NCI-H1105 treated with DMSO at 0.1 percent for 48 hours (cell line): ENCODE measurements at places on chromosomes 2 and 18.

- DNase-seq = no peak
Observed at GRCh38 chr2:224293976-224294375, 107.9 kb downstream of the FAM124B start.

DNA sequence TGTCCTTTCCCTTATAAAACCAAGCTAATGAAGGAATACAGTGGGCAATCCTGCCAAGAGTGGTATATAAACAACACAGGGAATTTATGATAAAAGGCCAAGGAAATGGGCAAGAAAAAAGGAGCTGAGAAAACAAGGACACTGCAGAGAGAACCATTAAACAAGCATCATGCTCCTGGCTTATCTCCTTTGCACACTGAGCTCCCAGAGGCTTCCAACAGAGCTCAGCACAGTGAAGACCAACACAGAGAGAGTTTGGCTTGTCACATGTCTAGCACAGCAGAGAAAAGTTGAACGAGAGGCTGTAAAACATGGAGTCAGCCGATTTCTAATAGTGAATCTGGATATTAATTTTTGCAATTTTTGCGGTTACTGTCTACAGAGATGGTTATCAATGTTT, 68.0 kb upstream of the KLF7 start:
- no peak for DNase-seq

- no peak for DNase-seq
Observed at GRCh38 chr2:46802665-46803546, 112.7 kb downstream of the MCFD2 start.

DNA sequence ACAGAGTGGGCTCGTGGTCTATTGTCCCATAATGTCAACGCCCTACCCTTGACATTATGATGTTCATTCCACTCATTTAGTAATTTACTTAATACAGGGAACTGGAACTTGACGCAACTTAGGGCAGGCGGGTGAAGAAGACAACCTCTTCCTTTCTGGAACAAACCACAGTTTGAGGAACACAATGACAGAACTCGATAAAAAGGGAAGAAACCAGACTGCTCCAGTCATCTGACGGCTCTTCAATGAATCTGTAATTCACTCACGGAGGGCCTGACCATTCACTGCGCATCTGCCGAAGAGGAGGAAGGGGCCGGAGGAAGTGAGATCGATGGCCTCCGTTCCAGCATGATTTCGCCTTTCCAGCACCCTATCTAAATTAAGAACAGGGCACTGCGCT, 83.2 kb downstream of the BCL2 start:
- DNase-seq = no peak

DNA sequence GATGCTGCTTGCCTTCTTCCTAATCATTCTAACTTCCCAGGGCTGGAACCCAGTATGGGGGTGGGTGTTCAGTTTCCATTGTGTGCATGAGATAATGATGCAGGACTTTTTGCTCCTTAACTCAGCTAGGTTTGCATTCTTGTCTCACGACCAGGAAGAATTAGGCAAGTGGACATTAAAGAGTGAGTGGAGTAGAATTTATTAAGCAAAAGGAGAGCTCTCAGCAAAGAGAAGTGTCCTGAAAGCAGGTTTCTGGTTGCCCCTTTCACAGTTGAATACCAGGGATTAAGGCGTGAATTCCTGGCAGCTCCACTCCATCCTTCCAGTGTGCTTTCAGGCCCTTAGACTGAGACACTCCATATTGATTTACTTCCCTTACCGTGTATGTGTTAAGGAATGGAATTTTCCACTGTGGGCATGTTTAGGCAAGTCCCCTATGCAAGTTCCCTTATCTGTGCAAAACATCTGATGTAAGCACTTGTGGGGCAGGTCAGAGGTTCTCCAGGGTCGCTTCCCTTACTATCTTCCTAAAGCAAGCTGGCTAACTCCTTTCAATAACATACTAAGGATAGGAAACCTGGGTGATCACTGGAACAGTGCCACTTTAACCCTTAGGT, 126.5 kb downstream of the GPR39 start:
- DNase-seq = no peak

DNA sequence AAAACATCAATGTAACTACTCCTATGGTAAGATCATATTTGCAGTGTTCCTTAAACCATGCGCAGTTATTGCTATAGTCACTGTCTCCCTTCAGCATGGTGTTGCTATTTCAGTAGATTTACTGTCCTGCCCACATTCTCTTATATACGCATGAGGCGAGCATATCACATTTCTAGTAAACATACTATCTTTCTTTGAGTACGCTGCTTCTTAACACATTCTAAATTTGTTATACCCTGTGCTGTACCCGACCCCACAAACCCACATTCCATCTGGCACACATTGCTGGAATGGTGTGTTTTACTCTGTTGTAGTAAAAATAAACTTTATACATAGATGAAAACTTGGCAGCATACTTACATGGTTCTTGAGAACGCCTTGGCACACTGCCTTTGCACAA, 163.3 kb downstream of the QPCT start:
- no peak for DNase-seq

GRCh38 chr2:159124931-159125467, 156.6 kb downstream of the TANC1 start:
- DNase-seq = no peak

DNA sequence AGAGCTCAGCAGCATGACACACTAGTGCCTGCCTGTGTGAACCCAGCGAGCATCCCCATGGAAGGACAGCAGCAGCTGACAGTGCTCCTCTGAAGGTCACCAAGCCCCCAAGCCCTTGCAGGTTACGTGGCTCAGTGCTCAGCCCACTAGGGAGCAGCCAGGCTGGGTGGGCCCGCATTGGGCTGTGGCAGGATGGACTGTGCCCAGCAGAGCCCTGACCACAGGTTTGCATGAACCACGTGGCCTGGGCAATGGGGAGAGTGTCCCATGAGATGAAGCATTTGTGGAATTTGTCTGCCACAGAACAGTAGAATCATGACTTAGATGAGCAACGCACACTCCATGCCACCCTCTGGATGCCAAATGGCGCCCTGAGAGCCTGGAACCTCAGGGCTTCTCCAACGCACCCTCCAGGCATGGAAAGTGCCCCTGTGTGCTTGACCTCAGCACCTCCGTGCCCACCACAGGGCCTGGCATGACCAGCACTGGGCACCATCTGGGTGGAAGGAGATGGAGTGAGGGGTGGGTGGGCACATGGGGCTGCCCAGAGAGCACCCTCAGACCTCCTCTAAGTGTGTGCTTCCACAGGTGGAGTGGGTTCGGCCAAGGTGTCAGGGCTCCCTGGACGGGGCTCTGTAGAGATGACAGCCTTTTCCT, 216.1 kb upstream of the RAB6C start:
- DNase-seq = no peak

GRCh38 chr2:191691016-191691735, 13.2 kb downstream of the NABP1 start:
- peak; percentile 47 for DNase-seq

DNA sequence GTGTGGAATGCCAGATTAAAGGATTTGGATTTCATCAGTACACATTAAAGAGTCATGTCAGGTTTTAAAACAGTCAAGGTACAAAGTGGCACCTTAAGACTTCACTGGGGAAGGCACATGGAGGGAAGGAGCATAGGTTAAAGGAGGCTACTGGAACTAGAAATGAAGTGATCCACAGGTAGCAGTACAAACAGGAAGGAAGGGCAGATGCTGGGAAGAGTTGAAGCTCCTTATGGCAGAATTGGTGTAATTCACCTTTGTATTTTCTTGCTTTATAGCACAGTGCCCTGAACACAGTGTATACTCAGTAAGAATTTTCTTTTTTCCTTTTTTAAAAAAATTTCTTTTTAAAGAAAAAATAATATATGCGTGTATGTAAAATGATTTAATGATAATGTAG, 177.1 kb downstream of the BABAM2 start:
- no peak for DNase-seq

DNA sequence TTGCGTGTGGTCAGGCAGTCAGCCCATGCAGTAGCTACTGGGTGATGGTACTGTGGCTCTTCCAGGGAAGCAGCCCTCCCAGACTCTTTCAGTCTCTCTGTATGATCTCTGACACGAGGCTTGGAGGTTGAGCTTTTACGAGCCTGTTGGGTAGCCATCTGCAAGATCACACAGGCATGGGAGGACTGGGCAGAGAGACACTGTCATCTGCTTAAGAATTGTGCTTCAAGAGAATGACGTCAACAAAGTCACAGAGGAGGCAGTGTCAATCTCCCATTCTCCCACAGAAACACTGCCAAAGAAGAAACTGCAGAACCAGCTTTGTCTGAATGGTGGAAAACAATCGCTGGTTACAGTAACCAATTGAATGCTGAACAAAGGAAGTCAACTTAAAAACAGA, 78.4 kb upstream of the MC2R start:
- DNase-seq = no peak

DNA sequence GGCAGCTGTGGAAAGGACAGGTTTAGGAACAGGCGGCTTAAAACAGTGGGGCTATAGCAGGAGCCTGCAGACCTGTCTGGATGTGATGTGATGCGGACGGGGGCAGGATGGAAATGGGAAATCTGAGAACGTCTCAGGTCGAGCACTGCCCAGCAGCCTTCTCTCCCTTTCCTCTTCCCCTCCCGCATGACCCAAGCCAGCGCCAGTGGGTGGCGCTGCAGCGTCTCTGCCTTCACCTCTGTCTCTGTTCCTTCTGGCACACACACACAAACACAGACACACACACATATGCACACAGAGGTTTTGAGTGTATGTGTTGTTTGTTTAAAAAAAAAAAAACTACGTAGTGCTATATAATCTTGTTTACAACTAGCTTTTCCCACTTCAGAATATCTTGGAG, 82.0 kb upstream of the SLC66A3 start:
- DNase-seq = no peak

DNA sequence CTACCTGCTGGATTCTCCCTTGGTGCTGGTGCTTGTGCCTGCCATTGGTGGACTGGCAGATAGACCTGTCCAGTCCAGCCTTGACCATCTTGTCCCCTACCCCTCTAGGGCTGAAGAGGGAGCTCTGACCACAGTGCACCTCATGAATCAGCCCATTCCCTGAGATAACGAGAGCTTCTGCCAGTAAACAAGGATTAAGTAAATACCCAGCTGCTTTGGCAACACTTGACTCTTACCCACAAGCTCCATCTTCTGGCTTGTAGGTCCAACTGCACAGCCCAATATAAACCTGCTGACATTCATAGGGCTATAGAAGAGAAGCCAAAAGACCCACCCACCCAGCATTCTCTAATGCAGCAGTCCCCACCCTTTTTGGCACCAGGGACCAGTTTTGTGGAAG, 186.4 kb downstream of the PIK3C3 start:
- no peak for DNase-seq

DNA sequence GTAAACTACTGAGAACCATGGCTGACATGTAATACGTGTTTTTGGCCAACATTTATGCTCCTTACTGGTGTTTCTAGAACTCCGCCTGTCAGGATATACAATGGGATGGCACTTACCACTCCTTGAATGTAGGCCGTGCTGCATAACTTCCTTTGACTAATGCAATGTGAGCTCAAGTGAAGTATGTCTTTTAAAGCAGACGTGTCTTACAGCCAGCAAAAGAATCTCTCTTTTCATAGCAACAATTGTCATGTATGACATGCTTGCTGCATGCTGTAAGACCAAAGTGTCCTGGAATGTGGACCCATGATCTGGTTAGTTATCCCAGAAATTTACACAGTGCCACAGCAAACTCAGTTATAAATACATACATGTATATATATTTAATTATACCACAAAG, 1202.7 kb upstream of the PIK3C3 start:
- DNase-seq = no peak

GRCh38 chr2:98377544-98377943, 31.3 kb downstream of the CNGA3 start:
- no peak for DNase-seq

DNA sequence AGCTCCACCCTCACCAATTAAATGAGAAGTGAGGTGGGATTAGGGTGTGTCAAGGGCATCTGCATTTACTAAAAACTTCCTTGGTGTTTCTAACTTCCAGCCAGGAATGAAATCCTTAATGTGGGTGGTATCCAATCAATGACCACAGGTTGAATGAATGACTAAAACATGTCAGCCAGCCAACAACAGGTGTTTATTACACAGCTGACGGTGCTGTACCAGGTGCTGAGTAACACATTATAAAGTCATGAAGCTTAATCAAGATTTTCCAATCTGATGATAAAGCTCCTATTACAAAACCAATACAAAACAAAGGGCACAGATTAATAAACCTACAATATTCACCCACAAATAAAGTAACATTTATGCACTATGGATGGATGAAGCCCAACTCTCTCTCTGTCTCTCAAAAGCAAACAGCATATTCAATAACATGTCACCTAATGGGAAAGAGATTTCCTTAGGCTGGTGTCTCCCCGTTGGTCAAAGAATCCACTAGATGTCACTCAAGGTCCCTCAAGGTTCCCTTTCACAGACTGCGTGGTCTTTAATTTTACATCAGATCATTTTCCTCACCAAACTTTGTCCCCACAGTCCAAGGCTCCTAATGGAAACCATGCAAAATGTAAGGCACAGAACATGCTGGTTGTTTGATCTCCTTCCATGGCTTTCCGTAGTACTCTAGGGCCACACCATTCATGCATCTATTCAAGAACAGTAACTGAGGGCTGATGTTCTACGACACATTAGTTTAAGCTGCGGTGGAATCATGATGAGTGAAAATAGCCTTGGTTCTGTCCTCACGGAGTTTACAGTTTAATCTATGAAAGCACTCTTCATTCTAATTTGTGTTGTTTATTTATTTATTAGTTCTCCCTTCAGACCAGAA, 6.4 kb upstream of the PTPN4 start:
- peak; percentile 36 for DNase-seq

DNA sequence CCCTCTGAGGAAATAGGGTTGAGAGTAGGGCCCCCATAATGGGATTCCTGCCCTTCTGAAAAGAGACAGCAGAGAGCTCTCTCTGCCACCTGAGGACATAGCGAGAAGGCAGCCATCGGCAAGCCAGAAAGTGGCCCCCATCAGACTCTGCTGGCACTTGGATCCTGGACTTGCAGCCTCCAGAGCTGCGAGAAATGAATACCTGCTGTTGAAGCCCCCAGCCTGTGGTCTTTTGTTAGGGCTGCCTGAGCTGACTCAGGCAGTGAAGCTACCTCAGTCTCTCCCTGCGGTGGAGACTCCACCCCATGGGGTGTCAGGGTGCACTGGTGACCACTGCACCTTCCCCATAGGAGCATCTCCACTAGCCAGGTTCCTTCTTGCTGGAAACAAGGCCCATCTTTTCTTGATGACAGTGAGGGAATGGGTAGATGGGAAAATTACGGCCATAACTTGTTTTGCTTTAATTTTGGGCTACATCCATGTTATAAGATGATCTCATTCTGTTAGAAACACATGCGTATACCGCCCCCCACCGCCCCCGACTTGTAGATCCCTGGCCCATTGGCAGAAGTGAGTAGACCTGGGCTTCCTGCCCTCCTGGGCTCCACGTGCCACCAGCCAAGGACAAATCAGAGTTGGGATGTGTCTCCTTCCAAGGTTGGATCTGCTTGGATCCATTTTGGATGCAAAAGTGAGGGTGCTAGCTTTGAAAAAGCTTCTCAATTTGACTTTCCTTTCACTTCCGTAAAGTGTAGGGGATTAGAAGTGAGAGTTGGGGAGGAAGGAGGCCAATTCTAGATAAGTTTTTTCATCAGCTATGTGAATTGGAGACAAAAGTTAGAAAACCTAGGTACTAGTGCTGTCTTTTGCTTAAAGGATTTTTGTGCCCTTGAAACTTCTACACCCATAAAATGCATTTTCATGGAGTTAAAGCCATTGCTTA, 42.9 kb downstream of the NCK2 start:
- DNase-seq = no peak
